ENCODE measurements at places on chromosomes 2 and 18.
A peak's percentile ranks its signal among the peaks of the same experiment; 100 is the strongest.

DNA sequence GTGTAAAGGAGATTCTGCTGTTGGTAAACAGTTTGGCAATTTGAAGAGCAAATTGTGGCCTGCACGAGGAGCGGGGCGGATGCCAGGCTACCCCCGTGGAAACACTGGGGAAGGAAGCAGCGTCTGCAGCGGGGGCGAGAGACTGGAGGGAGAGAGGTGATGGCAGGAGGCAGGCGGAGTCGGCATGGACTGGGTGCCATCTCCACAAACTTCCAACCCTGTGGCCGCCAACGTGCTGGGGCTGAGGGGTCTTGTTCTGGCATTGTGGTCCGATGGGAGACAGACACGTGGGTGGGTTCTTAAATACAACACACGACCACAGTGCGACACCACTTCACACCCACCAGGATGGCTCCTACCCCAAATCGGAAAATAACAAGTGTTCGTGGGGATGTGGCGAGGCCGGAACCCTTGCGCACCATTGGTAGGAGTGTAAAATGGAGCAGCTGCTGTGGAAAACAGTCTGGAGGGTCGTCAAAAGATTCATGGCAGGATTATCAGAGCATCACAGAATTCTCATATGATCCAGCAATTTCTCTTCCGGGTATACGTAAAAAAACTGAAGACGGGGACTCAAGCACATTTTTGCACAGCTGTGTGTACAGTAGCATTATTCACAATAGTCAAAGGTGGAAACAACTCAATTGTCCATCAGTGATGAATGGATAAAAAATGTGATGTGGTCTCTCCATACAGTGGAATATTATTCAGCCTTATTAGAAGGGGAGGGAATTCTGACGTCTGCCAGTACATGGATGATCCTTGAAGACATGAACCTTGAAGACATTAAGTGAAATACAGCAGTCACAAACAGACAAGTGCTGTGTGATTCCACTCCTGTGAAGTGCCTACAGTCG is 82.4 kb upstream of the HPCAL1 start:
- no peak for DNase-seq

DNA sequence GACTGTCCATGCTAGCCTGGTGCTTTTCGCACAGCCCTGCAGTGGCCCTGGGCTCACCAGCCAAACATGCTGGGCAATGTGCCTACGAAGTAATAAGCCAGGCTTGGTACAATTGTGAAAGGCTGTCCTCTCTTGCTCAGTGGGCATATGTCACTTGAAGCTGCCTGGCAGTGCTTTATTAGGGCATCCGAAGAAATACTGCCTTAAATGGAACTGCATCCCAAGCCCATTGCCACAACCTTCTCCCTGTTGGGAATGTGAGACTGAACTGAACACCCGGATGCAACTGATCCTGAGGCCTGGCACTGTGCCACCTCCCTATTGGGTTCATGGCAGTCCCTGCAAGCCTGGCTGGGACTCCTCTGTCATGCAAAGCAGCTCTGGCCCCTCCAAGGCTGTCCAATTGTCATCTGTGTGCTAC is 15.9 kb downstream of the CAPG start:
- no peak for DNase-seq

- DNase-seq = peak; percentile 96
Measured at GRCh38 chr2:8090748-8091700, 590.8 kb upstream of the ID2 start.

DNA sequence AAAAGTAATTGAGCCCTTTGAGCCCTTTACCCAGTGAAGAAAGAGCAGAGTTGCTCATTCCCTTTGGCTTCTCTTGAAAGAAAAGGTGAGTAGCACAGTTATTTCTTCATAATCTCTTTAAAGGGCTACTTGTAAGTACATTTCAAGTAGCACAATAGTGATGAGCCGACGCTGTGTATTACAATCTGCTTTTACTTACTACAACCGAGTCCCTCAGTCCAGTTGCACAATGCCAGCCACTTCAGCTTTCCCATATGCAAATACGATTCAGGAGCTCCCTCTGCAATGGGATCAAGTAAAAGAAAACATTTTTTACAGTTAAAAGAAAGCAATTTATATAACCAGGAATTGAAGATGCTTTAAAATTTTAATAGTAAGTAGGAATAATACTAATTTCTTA is 868.5 kb downstream of the RNF144A start:
- DNase-seq = no peak

DNA sequence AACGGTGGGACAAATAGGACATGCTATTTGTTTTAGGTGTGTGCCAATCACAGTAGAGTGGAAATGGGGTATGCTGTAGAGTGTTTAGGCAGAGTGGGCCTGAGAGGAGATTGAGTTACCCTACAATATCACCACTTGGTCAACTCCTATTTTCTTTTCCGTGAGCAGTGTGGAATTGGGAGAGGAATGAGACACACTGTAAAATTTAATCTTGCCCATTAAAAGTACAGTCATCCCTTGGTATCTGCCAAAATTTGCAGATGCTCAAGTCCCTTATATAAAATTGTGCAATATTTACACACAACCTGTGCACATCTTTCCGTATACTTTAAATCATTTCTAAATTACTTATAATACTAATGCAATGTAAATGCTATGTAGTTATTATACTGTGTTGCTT is 12.4 kb downstream of the FBXO48 start:
- DNase-seq = no peak

DNA sequence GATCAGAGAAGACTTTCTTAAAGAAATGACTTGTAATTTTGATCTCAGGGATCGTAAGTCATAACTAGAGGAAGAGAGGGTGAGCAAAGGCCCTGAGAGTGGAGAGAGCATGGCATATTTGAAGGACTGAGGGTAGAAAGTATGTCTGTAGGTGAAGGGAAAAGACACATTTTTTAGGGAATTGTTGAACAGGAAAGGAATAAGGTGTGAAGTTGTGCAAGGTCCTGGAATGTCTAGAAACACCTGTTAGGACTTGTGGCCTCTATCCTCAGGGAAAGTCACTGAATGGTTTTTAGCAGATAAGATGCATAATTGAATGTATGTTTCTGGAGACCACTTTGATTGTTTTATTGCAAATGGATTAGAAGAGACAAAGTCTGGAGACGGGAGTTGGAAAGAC is 62.5 kb upstream of the ACTR3 start:
- DNase-seq = no peak

DNA sequence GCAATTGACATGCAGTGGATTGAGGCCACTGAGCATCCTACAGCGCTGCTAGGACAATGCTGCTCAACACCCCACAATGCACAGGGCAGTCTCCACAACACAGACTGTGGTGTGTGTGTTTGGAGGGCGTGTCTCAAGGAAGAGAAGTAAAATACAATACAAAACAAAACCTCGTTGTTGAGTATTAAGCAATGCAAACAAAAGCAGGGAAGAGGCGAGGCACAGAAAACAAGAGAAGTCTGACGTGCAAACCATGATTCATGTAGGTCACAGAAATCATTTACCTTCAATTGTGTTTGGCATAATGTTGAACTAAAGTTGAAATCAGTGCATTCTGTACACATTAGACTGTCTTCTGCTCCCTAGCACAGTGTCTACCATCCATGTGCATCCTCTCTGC is 260.9 kb downstream of the PHLPP1 start:
- no peak for DNase-seq

- DNase-seq = no peak
Measured at GRCh38 chr18:22844190-22844589, 88.9 kb upstream of the RBBP8 start.

DNA sequence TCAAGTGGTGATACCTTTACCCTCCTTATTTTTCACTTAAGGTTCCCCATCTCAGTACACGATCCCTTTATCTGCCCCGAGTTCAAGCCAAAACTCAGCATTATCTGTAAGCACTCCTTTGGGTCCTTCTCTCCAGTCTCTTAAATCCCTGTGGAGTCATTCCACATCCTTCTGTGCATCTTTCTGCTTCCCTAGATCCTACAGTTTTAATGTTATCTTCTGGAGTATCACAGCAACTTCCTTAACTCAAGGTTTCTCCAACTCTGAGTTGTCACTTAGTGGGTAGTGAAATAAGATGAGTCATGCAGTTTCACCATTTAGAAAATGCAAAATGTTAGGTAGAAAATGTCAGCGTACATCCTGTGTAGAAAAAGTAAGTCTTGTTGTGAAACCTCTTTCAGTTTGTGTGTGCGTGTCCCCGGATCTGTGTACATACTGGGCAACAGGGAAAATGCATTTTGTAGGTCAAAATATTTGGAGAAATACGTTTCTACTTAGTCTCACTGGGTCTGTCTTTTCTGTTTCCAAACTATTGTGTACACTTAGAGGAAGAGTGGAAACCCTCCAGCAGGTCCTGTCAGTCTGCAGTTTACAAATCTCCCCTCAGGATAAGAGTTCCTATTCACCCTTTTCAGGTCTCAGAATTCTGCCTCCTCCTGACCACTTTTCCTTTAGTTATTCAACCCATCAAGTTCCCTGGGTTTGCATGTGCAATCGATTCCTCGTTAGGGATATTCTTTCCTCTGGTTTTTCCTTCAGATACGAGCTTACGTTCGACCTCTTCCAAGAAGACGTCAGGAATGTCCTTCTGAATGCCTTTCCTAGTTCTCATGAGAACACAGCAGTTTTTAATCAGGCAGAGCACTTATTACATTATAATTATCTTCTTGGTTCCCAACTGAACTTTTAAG is 154.8 kb downstream of the TGIF1 start:
- peak; percentile 85 for DNase-seq

GRCh38 chr18:23934252-23934651 is 80.3 kb upstream of the TTC39C start:
- no peak for DNase-seq

- DNase-seq = no peak
Measured at GRCh38 chr2:17719562-17720371, 33.8 kb downstream of the SMC6 start.

DNA sequence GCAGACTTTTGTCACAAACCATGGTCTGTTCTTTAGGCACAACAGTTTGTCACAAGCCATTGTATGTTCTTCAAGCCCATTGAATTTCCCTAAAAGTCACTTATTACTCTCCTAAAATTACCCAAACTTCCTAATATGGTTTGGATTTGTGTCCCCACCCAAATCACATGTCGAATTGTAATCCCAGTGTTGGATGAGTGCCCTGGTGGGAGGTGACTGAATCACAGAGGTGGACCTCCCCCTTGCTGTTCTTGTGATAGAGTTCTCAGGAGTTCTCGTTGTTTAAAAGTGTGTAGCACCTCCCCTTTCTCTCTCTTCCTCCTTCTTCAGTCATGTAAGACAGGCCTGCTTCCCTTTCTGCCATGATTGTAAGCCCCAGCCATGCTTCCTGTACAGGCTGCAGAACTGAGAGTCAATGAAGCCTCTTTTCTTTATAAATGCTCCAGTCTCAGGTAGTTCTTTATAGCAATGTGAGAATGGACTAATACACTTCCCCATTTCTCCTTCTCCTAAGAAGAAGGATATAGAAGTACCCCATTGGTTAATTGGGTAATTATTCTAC is 11.2 kb upstream of the GYPC start:
- no peak for DNase-seq

DNA sequence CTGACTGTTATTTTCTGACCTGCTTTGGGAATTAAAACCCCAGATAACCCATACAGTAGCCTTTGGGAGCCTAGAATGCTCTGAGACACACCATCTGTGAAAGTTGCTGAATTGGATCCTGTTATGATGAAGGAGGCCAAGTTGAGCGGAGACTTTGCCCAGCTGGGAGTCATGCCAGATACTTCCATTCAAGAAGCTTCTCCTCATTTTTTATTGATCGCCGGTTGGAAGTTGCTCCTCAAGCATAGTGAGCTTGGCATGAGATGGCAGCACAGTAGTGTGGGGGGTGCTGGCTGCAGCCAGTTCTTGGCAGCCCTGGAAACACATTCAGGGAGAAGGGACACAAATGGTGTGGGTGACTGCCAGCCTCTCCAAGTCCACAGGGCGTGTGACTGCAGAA is 270.7 kb upstream of the NRP2 start:
- DNase-seq = no peak

DNA sequence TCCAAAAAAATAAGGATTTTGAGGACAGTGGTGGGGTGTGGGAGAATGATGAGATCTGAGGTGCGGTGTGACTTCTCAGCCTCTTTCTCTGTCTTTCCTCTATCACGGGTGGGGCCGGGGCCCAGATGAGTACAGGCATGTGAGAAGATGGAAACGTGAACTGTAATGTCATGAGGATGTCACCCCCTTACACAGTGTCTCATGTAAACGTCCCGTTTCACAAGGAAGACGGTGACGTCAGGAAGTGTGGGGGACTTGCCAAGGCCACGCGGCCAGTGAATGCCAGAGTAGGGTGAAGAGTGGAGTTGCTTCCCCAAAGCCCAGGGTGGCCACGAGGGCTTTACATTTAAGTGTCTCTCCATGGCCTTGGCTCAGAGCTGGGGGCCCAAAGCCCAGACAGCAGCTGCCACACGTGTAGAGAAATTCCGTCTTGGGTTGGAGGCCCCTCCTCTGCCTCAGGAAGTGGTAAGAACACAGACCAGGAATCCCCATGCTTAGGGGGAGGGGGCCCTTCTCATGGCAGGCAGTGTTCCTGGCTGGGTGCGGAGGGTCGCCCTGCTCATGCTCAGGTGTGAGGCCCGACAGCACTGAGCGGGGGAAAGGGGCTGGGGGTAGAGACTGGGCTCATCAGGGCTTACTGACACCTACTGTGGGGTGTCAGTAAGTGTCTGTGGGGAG is 80.9 kb upstream of the SMAD7 start:
- no peak for DNase-seq

- DNase-seq = no peak
Measured at GRCh38 chr2:41187376-41188122, 735.7 kb upstream of the SLC8A1 start.
